ENCODE measurements at places on chromosomes 5 and 9.

DNA sequence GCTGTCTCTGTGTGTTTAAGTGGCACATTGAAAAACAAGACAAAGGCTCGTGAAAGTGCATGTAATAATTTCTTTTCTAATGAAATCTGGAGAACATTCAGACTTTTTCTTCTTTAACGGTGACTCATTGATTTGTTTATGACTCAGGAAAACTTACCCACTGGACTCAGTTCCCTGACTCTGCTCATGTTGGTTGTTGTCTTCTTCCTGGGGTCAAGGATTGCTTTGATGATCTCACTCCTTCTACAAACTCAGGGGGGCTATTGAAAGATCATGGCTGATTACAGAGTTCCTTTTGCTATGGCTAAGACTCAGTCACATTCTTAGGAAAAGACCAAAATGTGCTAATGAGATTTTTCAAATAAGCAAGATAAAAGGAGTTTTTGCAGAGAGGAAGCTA is 141.1 kb upstream of the DAP start:
- peak; percentile 25 for DNase-seq

GRCh38 chr5:129499208-129499852 is 39.2 kb downstream of the ADAMTS19 start:
- DNase-seq, result no peak

- no peak for DNase-seq
These were observed 140.5 kb upstream of the TARS1 start for GRCh38 chr5:33300209-33300742.

DNA sequence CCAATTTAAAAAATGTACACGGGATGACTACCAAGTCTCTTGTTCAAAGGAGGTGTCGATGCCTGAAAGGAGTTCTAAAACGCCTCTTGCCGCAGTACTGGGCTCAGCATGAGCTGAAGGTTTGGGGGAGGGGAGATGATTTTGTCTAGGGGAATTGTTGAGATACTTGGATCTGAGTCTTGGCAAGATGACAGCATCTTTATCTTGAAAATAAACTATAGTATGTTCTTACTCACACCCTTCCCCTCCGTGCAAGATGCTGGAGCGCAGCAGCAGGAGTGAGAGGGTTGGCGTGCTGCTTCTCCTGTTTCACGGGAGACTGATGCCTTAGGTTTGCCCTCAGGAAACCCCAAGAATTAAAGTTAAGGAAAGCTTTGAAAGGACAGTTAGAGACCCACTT is 47.3 kb downstream of the FAM78A start:
- peak; percentile 24 for DNase-seq

DNA sequence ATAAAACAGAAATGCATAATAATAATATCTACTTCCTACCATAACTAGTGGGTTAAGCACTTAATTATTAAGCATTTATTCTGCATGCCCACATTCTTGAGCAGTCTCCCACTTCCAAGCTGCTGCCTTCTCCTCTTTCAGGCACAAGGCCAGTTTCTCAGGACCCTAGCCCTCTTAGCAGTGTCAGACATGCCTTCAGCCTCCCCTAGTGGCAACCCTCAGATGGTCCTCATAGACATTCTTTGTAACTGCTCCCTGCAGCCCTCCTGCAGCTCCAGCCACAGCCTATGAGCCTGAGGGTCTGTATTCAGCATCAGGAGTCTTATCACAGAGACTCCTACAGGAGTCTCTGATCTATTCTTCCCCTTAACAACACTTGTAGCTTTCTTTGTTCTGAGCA is 3.9 kb downstream of the IL9 start:
- DNase-seq, result no peak

DNA sequence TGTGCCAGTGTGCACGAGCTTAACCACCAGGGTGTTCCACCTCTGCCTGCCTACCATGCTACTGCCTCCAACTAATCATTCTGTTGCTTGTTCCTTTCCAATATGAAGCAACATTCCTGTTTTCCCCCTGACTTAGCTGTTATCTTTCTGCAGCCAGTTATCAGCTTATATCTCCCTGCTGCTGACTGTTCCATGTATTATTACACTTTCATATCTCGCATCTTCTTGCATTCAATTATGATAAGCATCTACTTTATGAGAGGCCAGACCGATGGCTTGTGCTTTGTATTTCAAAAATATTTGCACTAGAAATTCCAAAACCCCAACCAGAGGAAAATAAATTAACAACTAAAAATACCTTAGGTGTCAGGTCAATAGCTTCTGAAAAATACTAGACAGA is 394.0 kb upstream of the BRINP1 start:
- DNase-seq, result no peak

- DNase-seq, result no peak
These were observed 31.4 kb upstream of the SPTLC1 start for GRCh38 chr9:92146610-92147009.

DNA sequence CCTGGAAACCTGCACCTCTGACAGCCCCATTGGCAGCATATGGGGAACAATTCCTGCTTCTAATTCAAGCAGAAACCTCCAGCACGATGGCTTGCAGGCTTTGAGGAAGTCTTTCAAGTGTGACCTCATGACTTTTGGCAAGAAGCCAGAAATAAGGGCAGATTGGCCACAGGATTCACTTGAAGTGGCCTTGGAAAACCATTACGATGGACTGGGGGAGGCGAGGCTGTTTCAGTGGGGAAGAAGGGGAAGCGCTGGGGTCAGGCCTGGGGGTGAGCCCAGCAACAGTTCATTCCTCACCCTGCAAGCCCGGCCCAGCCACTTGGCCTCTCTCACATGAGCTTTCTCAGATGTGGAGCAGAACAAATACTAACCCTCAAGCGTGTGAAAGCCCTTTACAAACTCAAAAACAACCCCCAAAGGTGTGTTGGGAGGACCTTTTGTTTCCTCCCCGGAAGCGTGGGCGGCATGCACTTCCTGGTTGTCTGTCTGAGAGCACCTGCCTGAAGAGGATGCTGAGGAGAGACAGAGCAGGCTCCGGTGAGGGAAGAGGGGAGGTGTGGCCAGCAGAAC is 26.9 kb upstream of the EEIG1 start:
- DNase-seq, result no peak

DNA sequence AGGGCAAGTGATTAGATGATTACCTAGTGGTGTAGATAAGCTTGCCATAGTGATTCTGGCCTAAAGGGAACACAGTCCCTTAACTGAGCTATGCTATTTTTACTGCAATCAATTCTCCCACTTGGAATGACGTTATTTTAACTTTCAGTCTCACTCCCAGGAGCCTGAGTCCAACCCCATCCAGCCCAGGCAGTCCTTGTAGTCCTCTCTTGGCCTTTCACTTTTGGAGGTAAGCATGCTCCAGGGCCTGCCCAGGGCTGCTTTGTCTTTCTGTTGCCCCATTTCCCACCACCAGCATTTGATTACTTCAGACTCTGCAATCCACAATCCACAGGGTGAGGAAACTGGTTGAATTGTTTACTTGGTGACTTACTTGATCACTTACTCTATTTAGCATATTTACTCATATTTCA is 233.0 kb downstream of the CD180 start:
- DNase-seq, result no peak

DNA sequence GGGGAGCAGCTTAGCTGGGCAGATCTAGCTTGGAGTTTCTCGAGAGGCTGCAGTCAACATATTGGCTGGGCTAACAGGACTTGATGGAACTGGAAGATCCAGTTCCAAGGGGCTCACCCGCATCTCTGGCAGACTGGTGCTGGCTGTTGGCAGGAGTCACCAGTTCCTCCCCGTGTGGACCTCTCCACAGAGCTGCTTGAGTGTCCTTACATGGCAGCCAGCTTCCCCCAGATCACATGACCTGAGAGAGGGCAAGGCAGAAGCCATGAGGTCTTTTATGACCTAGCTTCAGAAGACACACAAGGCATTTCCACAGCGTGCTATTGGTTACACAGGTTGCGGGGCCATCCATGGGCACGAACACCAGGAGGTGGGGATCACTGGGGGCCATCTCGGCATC is 26.4 kb upstream of the RXRA start:
- no peak for DNase-seq

- DNase-seq, result no peak
These were observed 32.2 kb downstream of the NACC2 start for GRCh38 chr9:136062657-136063439.

- peak; percentile 93 for DNase-seq
These were observed 79.6 kb downstream of the RAI14 start for GRCh38 chr5:34735491-34736426.

- DNase-seq, result no peak
These were observed 1244.1 kb upstream of the ACO1 start for GRCh38 chr9:31140316-31140715.

DNA sequence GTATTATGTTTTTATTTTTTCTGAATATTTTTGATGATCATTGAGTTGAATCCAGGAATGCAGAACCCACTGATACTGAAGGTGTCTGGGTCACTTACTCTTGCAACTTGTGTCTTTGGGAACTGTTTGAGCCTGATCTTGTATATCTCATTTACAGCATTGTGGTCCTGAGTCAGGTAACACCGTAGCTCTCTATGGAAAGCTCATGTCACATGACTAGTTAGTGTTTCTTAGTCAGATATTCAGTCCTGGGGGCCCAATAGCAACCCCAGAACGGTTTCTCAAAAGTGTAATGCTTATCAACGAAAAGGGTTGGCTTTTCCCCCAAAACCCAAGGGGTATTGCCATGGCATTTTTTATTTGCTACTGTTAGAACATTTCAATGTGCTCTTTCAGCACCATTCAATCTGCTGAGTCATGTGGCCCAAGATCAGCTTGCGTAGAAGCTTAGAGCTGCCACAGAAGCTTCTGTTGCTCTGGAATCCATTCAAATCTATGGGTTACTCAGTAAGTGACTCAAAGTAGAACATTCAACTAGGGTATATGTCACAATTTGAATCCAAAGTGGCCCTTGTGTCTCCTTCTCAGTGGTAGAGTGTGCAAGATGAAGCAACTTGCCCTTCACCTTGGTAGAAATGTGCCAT is 12.1 kb upstream of the PTAR1 start:
- DNase-seq, result no peak

DNA sequence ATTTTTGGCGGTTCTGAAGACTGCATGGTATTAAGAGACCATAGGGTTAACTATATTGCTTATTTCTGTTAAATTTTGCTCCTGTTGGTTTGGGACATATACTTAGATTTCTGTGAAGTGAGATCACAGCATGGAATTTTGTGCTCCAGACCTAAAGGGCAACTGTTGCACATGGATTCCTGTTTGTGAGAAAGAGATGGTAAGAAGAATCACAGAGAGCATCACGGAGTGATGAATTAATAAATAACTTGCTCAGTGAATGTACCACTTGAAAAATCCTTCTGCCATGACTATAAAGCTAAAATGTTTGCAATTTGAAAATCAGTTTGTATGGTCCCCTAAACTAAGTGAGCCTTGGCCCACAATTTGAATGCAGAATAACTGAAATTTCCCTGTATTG is 4.5 kb downstream of the PSAT1 start:
- no peak for DNase-seq

GRCh38 chr5:171475596-171475995 is 56.1 kb downstream of the FGF18 start:
- DNase-seq, result no peak

- no peak for DNase-seq
These were observed 13.4 kb downstream of the SLC44A1 start for GRCh38 chr9:105257809-105258208.

DNA sequence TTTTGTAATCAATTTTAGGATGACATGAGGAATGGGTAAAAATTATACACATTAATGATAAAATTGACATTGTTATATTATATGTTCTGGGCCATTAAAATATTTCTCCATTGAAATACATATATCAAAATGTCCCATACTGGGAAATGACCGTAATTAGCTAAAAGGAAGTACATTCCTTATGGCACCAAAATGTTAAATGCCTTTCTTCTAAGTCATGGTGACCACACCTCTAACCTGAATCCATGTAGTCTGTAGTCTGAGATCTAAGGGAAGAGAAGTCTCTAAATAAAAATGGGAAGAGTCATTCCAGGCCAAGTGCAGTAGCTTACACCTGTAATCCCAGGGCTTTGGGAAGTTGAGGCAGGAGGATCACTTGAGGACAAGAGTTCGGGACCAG is 10.0 kb upstream of the GDA start:
- no peak for DNase-seq

DNA sequence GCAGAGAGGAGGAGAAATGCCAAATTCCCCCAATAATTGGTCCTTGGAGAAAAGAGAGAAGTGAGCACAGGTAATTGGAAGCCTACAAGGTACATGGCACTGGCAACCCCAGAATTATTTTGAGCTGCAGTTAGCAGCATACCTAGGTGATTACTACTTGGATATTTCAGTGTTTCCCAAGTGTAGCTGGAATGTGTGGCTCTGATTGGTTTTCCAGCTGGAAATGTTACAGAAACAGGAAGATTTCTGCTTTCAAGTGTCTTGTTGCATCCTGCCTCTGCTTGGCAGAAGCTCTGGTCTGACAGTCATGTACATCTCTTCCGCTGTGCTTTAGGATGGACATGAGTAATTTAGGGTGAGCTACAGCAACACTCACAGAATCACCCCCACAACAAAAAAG is 262.1 kb downstream of the ENC1 start:
- DNase-seq, result peak; percentile 42

DNA sequence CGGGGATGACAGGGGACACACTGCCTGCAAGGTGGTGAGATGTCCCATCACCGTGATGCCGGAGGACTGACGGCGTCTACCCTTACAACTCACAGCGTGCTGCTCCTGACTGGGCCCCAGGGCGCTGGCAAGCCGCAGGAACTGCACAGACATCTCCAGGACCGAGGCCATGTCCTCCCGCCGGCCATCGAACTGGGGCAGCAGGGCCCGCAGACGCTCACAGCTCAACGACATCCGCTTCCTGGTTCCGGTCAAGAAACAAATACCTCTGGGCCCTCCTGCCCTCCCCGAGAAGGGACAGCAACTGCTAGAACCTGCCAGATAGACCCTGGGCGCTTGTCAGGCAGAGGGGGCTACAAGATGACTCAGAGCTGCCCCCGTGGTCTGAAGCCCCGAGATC is 1.0 kb downstream of the SOHLH1 start:
- DNase-seq, result no peak

GRCh38 chr5:1661831-1662558 is 137.6 kb downstream of the MRPL36 start:
- no peak for DNase-seq

DNA sequence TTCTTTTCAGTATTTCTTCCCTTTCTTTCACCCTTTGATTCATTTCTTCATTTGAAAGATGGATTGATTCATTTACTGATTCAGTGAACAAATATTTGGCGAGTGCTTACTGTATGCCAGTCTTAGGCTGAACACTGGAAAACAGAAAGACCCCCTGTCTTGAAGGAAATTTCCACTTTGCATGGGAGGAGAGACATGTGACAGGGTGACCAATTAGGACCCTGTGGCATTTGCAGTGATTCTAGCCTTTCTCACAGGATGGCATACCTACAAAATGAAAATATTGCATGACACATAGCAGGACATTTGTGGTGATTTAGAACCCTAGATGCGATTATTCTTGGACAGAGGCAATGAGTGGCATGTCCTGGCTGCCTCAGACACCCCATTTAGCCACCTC is 407.2 kb upstream of the SGCD start:
- DNase-seq, result no peak
